ENCODE measurements at places on chromosomes 2 and 18.
A peak's percentile ranks its signal among the peaks of the same experiment; 100 is the strongest.

- no peak for DNase-seq
Observed at GRCh38 chr18:37487400-37487867, 78.2 kb downstream of the CELF4 start.

GRCh38 chr2:12619975-12620374, 96.8 kb upstream of the TRIB2 start:
- DNase-seq, result no peak

DNA sequence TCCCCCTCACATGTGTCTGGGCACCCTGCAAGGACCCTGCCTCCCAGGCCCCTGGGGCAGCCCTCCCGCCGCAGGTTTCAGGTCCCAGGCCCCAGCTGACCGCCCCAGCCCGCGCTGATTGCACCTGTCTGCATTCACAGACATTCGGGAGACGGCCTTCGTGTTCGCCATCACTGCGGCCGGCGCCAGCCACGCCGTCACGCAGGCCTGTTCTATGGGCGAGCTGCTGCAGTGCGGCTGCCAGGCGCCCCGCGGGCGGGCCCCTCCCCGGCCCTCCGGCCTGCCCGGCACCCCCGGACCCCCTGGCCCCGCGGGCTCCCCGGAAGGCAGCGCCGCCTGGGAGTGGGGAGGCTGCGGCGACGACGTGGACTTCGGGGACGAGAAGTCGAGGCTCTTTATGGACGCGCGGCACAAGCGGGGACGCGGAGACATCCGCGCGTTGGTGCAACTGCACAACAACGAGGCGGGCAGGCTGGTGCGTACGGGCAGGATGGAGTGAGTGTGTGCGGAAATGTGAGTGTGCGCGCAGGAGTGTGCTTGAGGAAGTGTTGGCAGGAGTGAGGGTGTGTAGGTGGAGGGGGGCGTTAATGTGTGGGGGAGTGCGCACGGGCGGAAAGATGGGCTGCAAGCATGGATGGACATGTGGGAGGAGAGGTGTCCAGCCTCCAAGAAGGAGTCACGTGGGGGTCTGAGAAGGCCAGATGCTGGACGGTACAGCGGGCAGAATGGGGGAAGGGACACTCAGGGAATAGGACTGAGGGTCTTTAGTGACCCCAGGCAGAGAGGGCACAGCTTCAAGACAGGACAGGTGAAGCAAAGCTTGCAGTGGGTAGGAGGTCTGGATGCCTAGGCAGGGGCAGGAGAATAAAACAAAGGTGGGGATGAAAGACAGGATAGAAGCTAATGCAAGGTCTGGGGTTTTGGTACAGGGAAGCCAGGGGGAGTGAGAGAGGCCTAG, 9.0 kb upstream of the WNT10A start:
- DNase-seq, result no peak

GRCh38 chr2:43368483-43369385, 142.3 kb upstream of the ZFP36L2 start:
- DNase-seq, result no peak

DNA sequence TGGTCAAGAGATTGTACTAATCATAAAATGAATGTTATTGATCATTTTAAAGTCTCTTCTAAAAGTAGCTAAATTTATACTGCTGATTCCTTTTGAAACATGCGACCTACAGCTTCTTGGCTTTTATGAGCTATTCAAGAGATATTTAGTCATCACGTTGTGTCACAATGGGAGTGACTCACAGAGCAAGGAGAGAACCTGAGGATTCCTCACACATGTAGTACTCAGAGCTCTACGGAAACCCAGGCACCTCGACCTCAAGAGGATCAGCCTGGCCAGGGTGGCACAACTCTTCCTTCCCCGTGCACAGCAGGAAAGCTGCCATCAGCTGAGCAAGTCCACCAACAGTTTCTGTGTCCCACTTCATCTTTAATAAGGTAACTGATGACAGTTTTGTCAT, at the start of gene DHRS9:
TSS of gene DHRS9 (plus strand) at position 223 of the 400 bp plus-strand sequence. CDS start 12,019 bp downstream, outside the sequence.
- DNase-seq, result no peak

GRCh38 chr2:195646424-195646823, 10.6 kb upstream of the SLC39A10 start:
- DNase-seq, result no peak

- DNase-seq, result peak; percentile 83
Observed at GRCh38 chr2:99615247-99615771, 125.5 kb upstream of the REV1 start.

DNA sequence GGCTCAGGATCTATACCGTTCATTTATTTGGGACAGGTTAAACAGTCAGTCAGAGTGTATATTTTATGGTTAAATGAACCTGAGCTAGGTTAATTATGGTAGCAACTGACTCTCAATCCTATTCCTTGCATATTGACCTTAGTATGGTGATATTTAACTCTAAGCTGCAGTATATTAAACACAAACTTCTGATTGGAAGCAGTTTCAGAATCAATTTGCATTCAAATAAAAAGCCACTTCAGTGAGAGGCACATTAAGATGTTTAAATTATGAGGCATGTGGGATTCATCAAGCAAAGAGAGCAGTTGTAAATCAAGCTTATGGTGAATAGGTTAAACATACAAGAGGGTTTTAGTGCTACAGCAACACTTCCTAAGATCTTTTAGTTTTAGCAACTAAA, 40.4 kb downstream of the FRZB start:
- DNase-seq, result no peak

DNA sequence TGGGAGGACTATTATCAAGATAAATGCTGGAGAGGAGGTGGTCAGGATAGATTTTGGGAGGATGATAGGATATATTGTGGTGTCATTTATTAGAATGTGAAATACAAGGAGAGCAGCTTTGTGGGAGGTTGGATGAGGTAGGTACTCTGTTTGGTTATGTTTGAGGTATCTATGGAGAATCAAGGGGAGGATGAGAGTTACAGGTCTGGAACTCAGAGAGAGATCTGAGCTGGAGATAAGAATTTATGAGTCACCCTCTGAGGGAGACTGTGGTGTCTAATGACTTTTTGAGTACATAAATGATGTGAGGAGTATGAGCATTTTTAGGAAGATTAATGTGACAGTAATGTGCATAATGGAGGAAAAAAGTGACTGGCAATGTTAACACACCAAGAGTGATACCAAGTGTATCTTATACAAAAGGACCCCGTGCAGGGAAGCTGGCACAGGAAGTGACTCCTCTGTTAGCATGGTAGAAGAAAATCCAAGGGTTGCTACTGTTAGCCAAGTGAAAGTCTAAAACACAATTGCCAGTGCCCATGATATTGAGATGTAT, 48.2 kb downstream of the CRIM1 start:
- peak; percentile 72 for DNase-seq
